Right cardiac atrium (tissue), 5 donors: ENCODE measurements at places on chromosomes 13 and 19. TPM values are rescaled to one million over a fixed set of nuclear protein-coding genes. Genes with fewer than 3 reads are reported as not detected.

Gene LRRC25
- total RNA-seq, result 3.1 TPM

Gene FAM124A
- total RNA-seq, result 10.7 TPM

Gene PDX1
- not detected for total RNA-seq

Gene ZNF491
- total RNA-seq, result 3.6 TPM

Gene GPC6
- total RNA-seq, result 3.1 TPM

Gene EGLN2
- 75.2 TPM for total RNA-seq

Gene PLIN4
- 108 TPM for total RNA-seq

Gene BABAM1
- 70.0 TPM for total RNA-seq

Gene SHISA7
- total RNA-seq, result not detected

Gene ARRDC5
- total RNA-seq, result not detected

Gene URAD
- not detected for total RNA-seq

Gene CNMD
- not detected for total RNA-seq

Gene TEX29
- not detected for total RNA-seq

Gene PSPC1
- 28.4 TPM for total RNA-seq

Gene NDUFA7
- 80.4 TPM for total RNA-seq

Gene ZNF429
- total RNA-seq, result 8.5 TPM

Gene SLC7A9
- 0.18 TPM for total RNA-seq

Gene NBEA
- total RNA-seq, result 20.7 TPM

GRCh38 chr19:41726493-41726892 lies 18.1 kb downstream of the CEACAM5 start:
- DNase-seq, result no peak

- DNase-seq, result no peak
These were observed 155.8 kb upstream of the UBL3 start for GRCh38 chr13:30006246-30006645.

DNA sequence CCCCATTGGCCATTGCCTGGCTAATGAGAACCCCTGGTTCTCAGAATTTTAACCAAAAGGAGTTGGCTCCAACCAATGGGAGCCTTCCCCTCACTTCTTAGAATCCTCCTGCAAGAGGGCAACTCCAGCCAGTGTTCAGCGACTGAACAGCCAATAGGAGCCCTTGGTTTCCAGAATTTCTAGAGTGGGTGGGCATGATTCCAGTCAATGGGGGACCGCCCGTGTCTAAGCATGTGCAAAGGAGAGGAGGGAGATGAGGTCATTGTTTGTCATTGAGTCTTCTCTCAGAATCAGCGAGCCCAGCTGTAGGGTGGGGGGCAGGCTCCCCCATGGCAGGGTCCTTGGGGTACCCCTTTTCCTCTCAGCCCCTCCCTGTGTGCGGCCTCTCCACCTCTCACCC lies 9.5 kb upstream of the SWSAP1 start:
- DNase-seq, result no peak

DNA sequence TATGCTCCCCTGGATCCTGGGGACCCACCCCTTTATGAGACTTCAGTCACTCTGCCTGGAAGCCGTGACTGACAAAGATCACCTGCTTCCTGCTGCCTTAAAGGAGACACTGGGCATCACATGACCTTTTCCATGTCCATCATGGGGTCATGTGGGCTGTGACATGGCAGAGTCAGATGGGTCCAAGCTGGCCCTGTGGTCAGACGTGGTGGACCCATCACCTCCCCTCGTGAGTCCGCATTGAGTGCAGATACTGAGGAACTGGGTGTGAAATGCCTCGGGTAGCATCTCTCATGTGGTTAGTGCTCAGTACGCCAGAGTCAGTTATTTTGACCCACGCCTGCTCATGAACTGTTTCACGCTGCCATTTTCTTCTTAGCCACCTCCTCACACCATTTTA lies 27.1 kb downstream of the NKPD1 start:
- DNase-seq, result no peak

DNA sequence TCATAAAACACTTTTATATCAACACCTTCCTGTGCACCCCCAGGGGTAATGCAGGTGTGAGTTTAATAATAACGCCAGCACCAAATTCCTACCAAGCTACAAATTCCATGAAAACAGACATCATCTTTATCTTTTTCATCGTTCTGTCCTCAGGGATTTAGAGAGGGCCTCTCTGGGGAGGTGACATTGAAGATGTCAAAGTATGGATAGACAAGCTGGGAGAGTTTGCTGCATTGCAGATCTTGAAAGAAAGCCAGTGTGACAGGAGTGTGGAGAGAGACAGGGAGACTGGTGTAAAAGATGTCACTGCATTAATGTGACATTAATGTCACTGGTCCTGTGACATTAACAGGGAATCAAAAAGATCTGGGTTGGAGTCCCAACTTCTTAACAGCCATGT lies 10.1 kb downstream of the CACNG6 start:
- DNase-seq, result no peak

DNA sequence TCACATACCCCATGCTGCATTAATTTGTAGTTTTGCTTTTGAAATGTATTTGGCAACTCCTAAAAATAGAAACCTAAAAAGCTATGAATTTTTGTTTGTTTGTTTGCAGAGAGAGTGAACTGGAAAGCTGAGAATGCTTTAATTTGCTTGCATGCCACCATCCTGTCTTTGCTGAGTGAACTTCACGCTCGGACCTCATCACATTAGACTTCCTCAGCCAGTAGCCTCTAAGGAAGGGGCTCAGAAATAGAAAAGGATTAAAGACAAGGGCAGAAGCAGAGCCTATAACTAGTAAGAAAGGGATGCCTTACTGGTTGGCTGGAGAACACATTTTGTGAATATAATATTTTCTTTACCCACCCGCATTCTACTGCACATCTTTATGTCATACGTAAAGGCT lies 275.1 kb downstream of the DCLK1 start:
- DNase-seq, result no peak

- DNase-seq, result no peak
These were observed 39.3 kb upstream of the ERICH6B start for GRCh38 chr13:45654633-45655349.

- no peak for DNase-seq
These were observed 163.0 kb downstream of the EFNB2 start for GRCh38 chr13:106372199-106373155.

GRCh38 chr13:20182231-20182846 lies 10.4 kb downstream of the GJB2 start:
- DNase-seq, result no peak

- no peak for DNase-seq
These were observed 59.6 kb downstream of the DPY19L3 start for GRCh38 chr19:32465176-32465575.

GRCh38 chr19:30810726-30811125 lies 438.5 kb downstream of the ZNF536 start:
- no peak for DNase-seq

DNA sequence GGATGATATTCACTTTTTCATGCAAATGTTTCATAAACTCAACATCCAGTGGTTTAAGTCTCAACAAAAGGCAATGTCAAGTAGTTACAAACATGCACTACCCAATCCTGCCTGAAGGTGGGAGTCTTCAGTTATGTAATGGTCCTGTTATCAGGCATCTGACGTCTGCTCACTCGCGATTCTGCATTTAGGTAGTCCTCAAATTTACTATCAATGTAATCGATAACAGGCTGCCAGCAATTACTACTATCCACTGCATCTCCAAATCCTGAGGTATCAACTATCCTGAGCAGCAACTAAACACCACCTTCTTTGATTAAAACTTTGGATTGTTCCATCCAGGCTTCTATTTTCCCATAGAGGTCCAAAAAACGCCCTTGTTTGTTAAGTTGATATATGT lies 51.2 kb downstream of the NLRP12 start:
- no peak for DNase-seq

GRCh38 chr19:17327654-17328516 lies 6.8 kb downstream of the ANO8 start:
- peak; percentile 71 for DNase-seq

GRCh38 chr19:6543866-6544347 lies 13.1 kb downstream of the TNFSF9 start:
- DNase-seq, result no peak

GRCh38 chr13:50226515-50227155 lies 211.4 kb downstream of the KCNRG start:
- no peak for DNase-seq

- peak; percentile 64 for DNase-seq
These were observed 4.8 kb downstream of the GRIN3B start for GRCh38 chr19:1004803-1005664.

DNA sequence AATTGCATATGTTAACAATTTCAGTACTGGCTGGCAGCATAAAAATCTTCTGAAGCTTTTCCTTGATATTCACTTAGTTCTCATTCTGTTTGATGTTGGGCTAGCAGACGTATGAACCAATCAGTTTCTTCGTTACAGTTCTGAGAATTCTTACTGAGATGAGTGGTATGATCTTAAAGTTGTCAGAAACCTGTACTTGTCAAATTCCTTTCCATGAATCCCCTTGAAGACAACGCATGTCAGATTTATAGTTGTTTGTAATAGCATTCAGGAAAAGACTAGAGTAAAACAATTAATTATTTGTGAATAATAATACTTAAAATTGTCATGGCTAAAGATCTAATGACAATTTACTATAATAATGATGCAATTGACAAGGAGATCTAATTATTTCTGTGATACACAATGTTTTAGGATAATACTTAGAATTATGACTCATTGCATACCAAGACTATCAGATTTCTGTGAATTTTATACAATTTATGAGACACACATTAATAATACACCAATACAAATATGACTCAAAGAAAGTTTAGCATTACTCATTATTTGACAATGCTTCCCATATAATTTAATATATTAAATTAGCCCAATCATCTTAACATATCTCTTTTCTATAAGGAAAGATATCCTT lies 447.2 kb downstream of the RFC3 start:
- no peak for DNase-seq

DNA sequence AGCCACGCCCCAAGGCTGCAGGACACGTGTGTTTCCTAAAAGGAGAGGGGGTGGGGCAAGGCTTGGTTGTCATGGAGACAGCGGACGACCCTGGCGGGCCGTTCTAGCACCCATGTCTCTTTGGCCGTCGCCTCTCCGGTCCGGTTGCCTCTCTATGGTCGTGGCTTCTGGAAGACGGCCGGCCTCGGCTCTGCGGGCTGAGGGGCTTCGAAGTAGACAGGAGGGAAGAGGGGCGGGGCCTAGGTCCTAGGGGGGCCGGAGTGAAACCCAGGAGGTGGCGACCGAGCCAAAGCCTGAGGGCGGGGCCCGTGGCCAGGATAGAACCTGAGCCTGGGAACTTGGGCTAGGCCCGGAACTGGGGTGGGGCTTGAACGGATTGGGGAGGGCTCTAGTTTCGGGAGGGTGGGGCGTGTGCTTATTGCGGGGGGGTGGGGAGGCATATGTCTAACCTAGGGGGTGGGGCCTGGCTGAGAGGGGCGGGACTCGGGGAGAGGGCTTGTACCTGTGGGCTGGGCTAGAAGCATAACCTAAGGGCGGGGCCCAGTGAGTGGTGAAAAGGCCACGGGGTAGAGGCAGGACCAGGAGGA lies 750 bp upstream of the SLC27A1 start:
- DNase-seq, result peak; percentile 99

DNA sequence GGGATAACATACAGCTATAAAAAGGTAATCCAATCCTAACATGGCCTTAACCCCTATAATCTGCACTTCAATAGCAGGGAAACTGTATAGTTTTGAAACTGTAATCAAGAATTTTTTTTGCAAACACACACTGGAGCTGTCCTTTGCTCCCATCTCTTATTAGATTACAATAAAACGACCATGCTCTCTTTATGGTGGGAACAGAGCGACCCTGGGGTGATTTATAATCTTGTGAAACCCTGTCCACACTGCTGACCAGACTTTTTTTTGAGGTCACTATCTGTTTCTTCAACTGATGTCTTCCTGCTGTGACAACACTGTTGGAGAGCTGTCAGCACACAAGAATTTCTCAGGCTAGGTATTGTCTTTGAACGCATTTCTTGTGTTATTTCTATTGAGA lies 35.3 kb downstream of the DACH1 start:
- DNase-seq, result no peak

GRCh38 chr13:77533875-77534788 lies 1.4 kb upstream of the SCEL start:
- no peak for DNase-seq

DNA sequence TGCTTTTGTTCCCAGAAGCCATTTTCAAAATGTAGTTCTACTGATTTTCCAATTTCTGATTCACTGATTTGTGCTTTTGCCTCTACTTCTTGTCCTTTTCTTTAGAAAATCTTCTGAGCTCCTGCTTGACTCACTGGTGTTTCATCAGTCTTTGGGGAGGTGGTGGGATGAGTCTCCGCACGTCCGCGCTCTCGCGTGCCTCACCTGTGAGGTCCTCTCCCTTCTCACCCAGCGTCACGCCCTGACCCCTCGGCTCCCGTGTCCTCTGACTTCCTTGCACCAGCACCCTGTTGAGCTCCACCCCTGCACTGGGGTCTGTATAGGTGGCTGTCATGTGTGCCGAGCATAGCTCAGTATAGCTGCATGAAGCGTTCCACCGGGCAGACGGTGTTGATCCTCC lies 52.7 kb upstream of the MCF2L start:
- DNase-seq, result no peak

- DNase-seq, result no peak
These were observed 64.0 kb downstream of the DNAJC3 start for GRCh38 chr13:95740979-95741320.

DNA sequence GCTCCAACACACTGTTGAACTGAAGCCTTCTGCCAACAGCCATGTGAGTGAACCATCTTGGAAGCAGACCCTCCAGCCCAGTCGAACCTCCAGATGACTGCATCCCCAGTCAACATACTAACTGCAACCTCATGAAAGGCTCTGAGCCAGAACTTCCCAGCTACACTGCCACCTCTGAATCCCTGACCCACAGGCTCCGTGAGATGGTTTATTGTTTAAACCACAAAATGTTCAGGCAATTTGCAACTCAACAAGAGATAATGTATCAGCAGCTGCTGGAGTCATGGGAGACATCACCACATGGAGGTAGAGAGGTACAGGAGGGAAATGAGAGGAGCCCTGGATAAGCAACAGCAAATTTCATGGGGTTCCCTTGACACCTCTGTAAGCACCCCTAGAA lies 266.4 kb upstream of the NBEA start:
- no peak for DNase-seq

GRCh38 chr19:38441657-38442348 lies 8.3 kb downstream of the RYR1 start:
- DNase-seq, result no peak

DNA sequence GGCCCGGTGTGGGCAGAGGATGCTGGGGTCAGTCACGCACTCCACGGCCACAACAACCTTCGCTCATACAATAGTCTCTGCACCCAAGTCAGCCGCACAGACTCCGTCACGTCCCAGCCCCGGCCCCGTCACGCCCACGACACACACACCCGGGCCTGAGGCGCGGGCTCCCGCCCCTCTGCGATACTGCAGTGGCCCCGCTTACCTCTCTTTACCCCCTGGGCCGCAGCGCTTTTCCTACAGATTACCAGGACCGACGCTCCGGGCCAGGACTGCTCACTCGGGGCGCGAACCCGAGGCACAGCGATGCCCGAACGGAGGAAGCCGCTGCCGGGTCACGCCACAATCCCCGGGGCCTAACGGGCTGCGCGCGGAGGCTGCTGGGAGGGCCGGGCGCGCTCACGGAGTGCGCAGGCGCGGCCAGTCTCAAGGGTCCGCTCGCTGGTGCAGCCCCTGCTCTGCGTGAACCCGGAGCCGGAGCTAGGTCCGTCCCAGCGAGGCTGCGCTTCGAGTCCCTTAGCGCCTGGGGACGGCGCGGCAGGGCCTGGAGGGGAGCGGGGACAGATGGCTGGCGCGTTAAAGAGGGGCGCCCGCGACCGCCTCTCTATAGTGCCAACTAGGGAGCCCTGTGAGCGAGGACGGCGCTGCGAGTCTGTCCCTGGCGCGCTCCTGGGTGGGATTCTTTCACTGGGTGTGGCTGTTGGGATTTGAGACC lies at the start of gene ZFP82:
TSS of gene ZFP82 (minus strand) at position 358 of the 715 bp plus-strand sequence. CDS start 8,855 bp downstream, outside the sequence.
- DNase-seq, result peak; percentile 95
